Urothelium cell line (cell line): ENCODE measurements at places on chromosomes 16 and 17.

- no peak for DNase-seq
Observed at GRCh38 chr16:18041864-18042834, 294.4 kb downstream of the NPIPA8 start.

GRCh38 chr16:88424587-88425235 is 28.4 kb upstream of the ZFPM1 start:
- DNase-seq, result no peak

DNA sequence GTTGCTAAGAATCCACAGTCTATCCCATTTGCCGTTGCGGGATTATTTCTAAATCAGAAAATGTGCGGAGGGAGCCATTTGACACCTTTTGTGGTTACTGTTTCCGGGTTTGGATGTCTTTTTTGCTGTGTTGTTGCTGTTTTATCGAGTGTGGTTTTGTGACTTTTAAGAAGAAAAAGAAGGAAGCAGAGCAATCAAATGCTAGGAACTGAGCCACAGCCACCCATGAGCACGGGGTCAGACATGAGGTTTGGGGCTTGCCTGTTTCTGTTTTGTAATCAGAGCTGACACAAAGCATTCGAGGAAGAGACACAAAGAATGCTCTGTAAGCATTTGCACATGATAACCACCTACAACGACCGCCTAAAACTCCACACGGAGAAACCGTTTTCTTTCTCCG is 53.1 kb upstream of the CHMP6 start:
- DNase-seq, result no peak

- no peak for DNase-seq
Observed at GRCh38 chr17:75617218-75617617, 16.0 kb upstream of the SMIM5 start.

GRCh38 chr17:10458701-10459100 is 10.7 kb downstream of the MYH4 start:
- no peak for DNase-seq

DNA sequence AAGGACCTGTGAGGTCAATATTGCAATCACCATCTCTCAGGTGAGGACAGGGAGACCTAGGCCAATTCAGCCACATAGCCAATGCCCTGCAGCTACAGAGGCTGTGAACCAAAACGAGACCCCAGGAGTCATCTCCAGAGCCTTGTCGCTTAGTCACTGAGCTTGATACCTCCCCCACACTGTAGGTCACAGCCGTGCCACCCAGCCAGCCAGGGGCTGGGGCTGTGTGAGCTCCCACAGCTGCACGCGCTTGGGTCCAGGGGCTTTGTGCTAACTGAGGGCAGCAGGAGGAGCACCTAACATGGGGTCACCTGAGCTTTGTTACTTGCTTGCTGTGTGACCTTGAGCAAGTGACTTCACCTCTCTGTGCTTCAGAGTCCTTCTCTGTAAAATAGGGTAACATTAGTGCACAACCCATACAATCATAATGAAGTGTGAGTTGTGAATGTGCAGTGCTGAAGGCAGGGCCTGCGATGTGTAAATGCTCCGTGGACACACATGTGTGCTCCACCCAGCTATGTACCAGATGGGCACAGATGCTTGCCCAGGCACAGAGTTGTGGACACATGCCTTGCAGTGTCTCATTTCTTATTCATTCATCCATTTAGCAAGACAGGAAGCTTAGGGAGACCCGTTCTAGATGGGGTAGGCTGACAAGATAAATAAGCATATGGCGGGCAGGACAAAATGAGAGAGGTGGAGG is 25.9 kb downstream of the SBK1 start:
- no peak for DNase-seq

GRCh38 chr16:67240506-67240905 is 6.8 kb downstream of the FHOD1 start:
- no peak for DNase-seq

- no peak for DNase-seq
Observed at GRCh38 chr17:39775031-39775430, 37.3 kb downstream of the GRB7 start.

DNA sequence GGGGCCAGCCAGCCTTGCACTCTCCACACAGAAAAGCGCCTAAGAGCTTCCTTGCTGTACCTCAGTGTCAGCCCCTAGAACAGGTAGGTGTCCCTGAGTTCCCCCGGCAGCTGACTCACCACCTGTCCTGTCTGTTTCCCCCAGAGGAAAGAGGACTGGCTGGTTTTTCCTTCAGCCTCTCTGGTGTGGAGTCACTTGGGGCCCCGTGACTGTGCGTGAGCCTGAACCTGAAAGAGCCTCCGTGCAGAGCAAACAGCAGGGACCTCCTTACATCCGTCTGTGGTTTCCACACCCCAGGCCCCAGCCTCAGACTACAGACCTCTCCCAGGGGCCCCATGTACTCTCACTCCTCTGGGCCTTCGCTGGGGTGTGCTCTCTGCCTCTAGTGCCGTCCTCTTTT is 87.8 kb downstream of the GNAO1 start:
- DNase-seq, result no peak

DNA sequence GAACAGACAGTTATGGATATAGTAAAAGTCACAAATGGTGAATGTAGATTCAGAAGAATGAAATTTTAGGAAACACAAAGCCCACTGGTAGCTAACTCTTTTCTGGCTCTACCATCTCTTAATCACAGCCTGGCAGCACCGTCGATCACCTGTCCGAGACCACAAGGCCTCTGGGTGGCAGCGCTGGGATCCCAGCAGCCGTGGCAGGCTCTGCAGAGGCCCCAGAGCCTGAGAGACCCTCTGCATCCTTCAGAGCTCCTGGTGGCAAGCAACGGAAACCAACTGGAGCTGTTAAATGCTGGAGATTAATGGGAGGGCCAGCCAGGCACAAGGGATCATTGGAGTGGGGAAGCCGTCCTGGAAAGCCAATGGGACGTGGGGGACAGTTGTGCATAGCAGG is 26.3 kb downstream of the LAT start:
- DNase-seq, result no peak

- no peak for DNase-seq
Observed at GRCh38 chr17:70319516-70319915, 150.2 kb downstream of the KCNJ2 start.

- no peak for DNase-seq
Observed at GRCh38 chr16:50059669-50060068, 6.1 kb upstream of the HEATR3 start.

DNA sequence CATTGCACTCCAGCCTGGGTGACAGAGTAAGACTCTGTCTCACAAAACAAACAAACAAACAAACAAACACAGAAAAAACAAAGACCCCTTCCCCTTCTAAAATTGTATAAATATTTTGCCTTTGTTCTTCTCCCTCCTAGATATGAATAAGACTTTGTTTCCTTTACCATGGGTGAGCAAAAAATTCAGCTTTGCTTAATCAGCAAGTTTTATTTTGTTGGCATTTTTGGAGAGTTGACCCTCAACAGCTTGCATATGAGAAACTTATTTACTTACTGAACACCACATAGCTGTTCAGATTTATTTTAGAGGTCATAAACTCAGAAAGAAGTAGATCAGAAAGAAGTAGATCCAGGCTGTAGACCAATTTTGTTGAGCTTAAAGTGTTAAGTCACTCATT is 395.2 kb upstream of the TOM1L1 start:
- no peak for DNase-seq

GRCh38 chr16:85220964-85221731 is 108.9 kb upstream of the CIBAR2 start:
- no peak for DNase-seq

GRCh38 chr17:51397361-51398127 is 137.2 kb downstream of the UTP18 start:
- peak; percentile 86 for DNase-seq

GRCh38 chr17:81402981-81403467 is 7.8 kb downstream of the BAHCC1 start:
- no peak for DNase-seq

- DNase-seq, result no peak
Observed at GRCh38 chr17:21169496-21169895, 42.7 kb downstream of the DHRS7B start.

GRCh38 chr16:4203748-4204147 is 38.1 kb downstream of the SRL start:
- DNase-seq, result no peak

DNA sequence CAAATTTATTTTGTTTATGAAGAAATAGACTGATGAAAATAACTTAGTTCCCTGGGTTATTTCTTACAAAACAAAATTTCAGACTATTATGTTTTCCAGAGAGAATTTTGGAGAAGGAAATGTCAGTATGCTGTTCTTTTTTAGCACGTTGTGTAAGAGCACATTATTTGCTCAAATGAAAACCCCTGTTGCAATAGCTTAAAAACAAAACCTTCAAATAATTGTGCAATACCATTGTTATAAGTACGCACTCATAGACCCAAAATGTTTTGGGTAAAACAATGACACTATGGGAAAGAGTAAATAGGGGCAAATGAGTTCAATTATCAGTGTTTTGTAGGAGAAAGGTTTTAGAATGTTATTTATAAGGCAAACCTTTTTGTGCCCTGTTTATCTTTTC is 18.2 kb downstream of the VMP1 start:
- DNase-seq, result no peak

DNA sequence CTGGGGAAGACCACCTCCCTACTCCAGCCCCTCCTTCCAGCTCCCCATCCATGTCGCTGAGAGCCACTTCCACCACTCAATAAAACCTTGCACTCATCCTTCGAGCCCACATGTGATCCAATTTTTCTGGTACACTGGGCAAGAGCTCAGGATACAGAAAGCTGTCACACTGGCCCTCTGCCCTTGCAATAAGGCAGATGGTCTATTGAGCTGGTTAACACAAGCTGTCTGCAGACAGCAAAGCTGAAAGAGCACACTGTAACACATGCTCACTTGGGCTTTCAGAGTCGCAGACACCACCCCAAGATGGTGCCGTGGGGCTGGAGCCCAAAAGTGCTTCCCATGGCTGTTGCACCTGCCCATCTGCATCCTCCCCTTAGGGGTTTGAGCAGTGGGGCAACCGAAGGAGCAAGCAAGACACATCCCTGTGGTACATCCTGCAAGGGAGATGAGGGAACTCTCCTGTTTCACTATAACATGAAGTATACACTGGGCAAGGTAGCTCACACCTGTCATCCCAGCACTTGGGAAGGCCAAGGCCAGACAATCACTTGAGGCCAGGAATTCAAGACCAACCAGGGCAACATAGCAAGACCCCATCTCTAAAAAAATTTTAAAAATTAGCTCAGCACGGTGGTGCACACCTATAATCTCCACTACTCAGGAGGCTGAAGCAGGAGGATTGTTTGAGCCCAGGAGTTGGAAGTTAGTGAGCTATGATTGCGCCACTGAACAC is 52.8 kb upstream of the C17orf78 start:
- DNase-seq, result no peak

- no peak for DNase-seq
Observed at GRCh38 chr17:57539529-57540301, 205.4 kb downstream of the CCDC182 start.

GRCh38 chr16:19882646-19883045 is 2.0 kb downstream of the GPRC5B start:
- no peak for DNase-seq

GRCh38 chr16:56931271-56931891 is 561 bp upstream of the HERPUD1 start:
- DNase-seq, result no peak

- no peak for DNase-seq
Observed at GRCh38 chr17:58279016-58279711, 1.6 kb downstream of the MPO start.

- no peak for DNase-seq
Observed at GRCh38 chr17:79476074-79476652, 134.7 kb downstream of the RBFOX3 start.

GRCh38 chr16:46763147-46763546 is 15.0 kb upstream of the MYLK3 start:
- DNase-seq, result no peak

- no peak for DNase-seq
Observed at GRCh38 chr17:80491478-80492342, 15.3 kb upstream of the NPTX1 start.

GRCh38 chr17:35972945-35973332 is 8.4 kb downstream of the CCL16 start:
- DNase-seq, result no peak

GRCh38 chr16:74903120-74903519 is 81.8 kb downstream of the WDR59 start:
- DNase-seq, result no peak

GRCh38 chr17:7191571-7192270 is 12.6 kb upstream of the ASGR1 start:
- peak; percentile 58 for DNase-seq

DNA sequence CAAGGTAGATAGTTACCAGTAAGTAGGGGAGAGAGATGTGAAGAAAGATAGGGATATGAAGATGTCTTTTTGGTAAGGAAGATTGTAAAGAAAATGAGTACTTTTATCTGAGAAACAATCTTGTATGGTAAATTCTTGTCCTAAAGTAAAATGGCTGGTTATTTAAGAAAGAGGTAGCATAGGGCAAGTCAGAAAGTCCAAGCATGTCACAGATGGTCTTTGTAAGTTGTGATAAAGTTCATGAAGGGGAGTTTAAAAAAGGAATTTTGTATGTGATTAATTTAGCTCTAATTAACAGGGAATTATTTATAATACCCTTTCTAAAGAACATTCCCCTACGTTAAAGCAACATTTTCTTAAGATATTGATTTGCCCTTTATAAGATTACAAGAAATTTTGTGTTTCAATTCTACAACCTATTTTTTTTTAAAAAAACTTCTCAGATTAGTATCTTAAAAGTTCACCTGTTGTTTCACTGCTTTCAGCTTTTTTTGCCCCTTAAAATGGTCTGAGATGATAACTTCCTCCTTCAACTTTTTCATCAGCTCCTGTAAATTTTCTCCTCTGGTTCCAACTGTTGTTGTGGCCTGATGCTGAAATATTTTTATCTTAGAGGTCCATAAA is 16.2 kb upstream of the CPHXL start:
- no peak for DNase-seq

- no peak for DNase-seq
Observed at GRCh38 chr16:11321662-11322061, 23.6 kb upstream of the RMI2 start.

- peak; percentile 90 for DNase-seq
Observed at GRCh38 chr17:49997773-49998703, 3.0 kb upstream of the DLX3 start.

DNA sequence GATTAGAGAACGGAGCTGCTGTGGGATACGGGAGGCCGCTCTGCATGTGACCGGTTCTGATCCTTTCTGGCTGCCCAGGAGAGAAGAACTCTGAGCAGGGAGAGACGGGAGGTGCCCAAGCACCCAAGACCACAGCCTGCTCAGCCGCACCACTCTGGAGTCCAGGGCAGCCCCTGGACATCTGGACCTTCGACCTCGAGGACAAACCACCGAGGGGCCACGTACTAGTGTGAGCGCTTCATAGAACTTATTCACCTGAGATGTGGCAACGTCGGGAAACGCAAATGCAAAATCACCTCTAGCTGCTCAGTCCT is 5.9 kb downstream of the RNF166 start:
- DNase-seq, result no peak

GRCh38 chr17:80969030-80969673 is 22.5 kb upstream of the CHMP6 start:
- DNase-seq, result no peak
